Stimulated activated CD8-positive, alpha-beta memory T cell treated with anti-CD3 and anti-CD28 coated beads, Interleukin-15, amount 100 ng/mL, for 1 hour (primary cell): ENCODE measurements at places on chromosomes 7 and 10.

- DNase-seq, result no peak
These were observed 137.4 kb downstream of the GLI3 start for GRCh38 chr7:42099470-42100155.

- no peak for DNase-seq
These were observed 24.4 kb upstream of the CHST15 start for GRCh38 chr10:124117833-124118232.

DNA sequence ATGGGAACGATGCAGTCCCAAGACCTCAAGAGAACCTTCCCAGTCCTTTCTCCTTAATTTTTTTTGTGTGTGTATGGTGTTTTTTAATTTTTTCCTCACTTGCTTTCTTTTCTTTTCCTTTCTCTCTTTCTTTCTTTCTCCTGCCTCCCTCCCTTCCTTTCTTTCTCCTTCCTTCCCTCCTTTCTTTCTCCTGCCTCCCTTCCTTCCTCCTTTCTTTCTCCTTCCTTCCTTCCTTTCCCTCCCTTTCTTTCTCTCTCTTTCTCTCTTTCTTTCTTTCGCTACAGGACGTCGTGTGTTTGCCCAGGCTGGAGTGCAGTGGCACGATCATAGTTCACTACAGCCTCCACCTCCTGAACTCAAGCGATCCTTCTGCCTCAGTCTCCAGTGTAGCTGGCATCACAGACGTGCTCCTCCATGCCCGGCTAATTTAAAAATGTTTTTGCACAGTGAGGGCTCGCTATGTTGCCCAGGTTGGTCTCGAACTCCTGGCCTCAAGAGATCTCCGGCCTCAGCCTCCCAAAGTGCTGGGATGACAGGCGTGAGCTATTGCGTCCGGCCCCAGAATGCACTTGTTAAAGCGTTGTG, 709 bp upstream of the NIPSNAP2 start:
- DNase-seq, result no peak

GRCh38 chr7:127791446-127792189, 139.6 kb downstream of the SND1 start:
- no peak for DNase-seq

DNA sequence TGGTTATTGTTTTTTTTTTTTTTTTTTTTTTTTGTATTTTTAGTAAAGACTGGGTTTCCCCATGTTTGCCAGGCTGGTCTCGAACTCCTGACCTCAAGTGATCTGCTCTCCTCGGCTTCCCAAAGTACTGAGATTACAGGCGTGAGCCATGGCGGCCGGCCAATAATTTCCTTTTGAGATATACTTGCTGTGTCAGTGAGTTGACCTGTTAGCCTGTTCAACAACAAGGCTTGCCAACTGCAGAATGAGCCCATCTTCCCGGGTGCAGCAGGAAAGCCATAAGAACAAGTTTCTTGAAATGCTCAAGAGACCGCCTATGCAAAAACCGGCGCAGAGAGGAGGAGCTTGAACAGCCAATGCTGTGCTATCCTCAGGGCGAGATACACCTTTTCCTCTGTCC, 112.5 kb downstream of the PRPF18 start:
- no peak for DNase-seq

DNA sequence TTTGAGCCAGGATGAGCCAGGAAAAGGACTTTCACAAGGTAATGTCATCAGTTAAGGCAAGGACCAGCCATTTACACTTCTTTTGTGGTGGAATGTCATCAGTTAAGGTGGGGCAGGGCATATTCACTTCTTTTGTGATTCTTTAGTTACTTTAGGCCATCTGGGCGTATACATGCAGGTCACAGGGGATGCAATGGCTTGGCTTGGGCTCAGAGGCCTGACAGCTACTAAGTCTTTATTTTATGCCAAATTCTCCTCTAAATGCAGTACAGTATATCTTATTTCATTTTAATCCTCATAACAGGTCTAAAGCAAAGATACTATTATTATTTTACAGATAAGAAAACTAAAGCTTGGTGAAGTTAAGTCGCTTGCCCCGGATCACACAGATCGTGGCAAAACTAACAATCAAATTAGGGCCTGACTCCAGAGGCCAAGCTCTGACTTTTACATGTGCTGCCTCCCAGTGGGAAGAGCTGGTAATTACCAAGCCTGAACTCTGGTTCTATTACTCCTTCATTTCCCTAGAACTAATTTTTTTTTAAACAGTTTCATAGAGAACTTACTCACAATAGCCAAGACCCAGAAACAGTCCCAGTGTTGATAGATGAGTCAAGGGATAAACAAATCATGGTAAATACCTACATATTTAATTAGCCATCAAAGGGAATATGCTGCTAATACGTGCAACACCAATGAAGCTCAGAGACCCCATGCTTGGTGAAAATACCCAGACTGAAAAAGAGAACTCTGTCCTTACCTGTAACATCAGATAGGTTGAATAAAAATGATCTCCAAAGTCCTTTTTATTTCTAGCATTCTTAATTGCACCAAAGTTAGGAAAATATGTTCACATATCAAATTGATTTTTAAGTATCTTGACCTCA, 35.4 kb downstream of the C7orf25 start:
- DNase-seq, result no peak

GRCh38 chr7:104795086-104795485, 218.9 kb upstream of the KMT2E start:
- DNase-seq, result no peak

DNA sequence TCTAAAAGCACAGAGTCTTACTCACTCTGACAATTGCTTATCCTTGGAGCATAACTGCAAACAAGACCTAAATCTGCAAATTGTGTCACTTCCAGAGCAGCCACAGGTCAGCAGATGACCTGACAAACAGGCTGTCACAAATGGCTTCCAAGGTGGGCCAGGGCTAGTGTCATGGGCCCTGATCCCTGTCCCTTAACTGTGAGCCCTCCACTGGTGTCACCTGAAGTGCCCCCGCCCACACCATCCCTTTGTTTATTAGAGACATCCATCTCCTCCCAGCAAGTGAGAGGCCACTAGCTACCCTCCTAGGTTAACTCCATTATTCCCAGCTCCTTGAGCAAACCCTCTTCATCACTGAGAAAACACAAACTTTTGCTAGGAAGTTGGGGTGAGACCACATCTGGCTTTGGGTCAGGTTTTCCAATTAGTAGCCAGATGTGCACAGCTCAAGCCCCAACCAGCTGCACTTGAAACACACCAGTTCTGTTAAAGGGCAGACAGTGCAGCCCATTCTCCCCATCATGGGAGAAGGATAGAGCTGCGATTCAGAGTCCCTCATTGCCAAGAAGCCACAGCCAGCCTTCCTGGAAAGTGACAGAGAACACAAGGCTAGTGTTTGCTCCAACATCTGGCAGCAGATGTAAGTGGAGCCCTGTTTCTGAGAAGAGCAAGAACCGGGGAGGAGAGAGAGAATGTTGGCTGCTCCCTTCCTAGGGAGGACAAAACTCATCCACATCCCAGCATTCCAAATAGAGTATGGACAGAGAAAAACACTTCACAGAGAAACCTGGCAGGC, 75.7 kb upstream of the NANOS1 start:
- no peak for DNase-seq
